AG09309 (cell line): ENCODE measurements at places on chromosomes 13 and 19.

GRCh38 chr13:35014606-35015213 is 72.6 kb downstream of the NBEA start:
- DNase-seq, result no peak

GRCh38 chr13:74651121-74651520 is 516.9 kb upstream of the KLF12 start:
- DNase-seq, result no peak

DNA sequence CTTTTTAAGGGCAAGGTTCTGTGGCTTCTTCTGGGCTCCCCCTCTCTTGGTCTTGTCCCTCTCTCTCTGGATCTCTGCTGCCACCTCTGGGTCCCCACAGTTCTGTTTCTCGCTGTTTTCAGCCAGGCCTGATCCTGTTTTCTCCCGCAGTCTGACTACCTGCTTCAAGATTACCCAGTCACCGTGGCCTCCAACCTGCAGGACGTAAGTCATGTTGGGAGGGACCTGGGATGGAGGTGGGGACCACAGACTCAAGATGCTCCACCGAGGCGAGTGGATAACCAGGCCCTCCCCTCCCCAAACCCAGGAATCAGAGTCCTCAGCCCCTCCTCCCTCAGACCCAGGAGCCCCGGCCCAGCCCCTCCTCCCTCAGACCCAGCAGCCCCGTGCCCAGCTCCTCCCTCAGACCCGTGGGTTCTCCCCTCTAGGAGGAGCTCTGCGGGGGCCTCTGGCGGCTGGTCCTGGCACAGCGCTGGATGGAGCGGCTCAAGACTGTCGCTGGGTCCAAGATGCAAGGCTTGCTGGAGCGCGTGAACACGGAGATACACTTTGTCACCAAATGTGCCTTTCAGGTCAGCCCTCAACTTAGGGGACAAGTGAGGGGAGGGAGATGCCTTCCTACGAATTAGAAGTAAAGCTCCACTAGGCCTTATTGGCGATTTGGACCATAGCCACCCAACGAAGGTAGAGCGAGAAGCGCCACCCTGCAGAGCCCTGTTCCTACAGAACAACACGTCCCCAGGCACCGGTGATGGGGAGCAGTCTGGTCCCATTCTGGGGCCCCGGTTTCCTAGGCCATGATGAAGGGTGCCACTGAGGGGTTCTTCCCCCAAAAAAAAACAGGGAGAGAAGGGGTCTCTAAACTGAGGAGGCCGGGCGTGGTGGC is 2.2 kb downstream of the FLT3LG start:
- no peak for DNase-seq

- no peak for DNase-seq
Measured at GRCh38 chr13:25406377-25406776, 34.6 kb downstream of the ATP8A2 start.

GRCh38 chr13:67216864-67217263 is 13.3 kb downstream of the PCDH9 start:
- no peak for DNase-seq

- DNase-seq, result no peak
Measured at GRCh38 chr13:110240352-110240751, 66.6 kb downstream of the COL4A1 start.

- peak; percentile 45 for DNase-seq
Measured at GRCh38 chr19:11138601-11139300, 16.8 kb downstream of the SPC24 start.

DNA sequence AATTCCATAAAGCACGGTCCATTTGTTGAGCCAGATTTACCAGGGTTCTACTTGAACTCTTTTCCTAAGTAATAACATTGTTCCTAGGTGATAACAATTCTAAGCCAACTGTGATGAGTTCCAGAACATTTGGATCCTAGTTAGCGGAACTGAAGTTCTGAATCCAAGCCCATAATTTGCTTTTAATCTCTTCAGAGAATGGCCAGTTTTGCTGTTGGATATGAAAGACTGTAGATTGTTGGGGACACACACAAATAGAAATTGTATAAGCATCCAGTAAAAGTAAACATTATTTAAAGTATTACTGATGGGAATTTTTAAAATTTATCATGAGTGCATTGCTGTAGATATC is 27.3 kb upstream of the STARD13 start:
- DNase-seq, result no peak

- DNase-seq, result no peak
Measured at GRCh38 chr19:35031072-35031881, 1.0 kb downstream of the SCN1B start.

GRCh38 chr13:108993346-108993745 is 363.9 kb downstream of the MYO16 start:
- DNase-seq, result peak; percentile 4

DNA sequence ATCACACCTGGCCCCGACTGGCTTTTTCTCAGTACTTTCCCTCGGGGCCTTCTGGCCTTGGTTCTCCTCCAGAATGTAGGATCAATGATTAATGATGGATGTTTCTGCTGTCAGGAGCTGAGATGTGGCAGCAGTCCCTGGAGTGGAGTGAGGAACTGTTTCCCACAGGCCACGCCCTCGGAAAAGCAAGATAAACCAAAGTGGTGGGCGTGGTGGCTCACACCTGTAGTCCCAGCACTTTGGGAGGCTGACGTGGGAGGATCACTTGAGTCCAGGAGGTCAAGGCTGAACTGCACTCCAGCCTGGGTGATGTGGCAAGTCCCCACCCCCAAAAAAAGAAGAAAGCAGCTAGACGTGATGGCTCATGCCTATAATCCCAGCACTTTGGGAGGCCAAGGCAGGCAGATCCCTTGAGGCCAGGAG is 7.1 kb upstream of the SHFL start:
- no peak for DNase-seq

GRCh38 chr13:79803989-79804388 is 323.0 kb downstream of the NDFIP2 start:
- DNase-seq, result no peak

DNA sequence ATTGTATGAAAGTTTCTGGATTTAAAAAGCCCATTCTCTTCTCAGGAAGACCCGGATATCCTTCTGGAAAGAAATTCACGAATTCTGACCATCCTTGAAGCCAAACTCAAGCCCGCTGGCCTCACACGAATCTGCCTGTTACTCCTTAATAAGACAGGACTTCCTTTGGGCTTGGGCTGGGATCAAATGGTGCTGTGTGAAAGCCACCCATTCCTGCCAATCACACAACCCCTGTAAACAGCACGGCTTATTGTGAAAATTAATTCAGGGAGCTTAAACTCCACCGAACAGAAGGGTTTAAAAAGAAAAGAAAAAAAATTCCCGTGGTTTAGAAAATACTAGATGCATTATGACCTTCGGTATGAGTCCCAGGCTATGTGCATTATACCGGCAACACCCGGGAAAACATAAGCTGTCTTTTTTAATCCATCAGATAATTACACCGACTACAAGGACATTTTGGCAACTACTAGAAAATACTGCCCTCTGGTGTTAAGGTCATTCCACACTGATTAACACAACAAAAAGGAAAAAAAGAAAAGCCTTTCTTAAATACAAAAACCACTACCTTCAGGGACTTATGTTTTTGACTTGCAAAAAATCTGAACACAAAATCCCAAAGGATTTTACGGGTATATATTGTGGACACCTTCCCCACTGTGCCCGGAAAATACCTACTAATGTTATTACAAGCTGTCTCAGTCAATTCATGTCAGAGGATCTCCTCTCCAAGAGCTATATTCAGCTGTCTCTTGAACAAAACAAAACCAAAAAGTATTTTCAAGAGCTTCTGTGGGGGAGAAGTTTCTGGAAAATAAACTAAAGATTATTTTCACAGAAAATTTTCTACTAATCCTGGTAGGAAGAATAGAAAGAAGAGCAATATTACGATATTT is 76.0 kb upstream of the LSM14A start:
- no peak for DNase-seq

GRCh38 chr13:35964863-35965180 is 166.4 kb downstream of the DCLK1 start:
- no peak for DNase-seq

- DNase-seq, result no peak
Measured at GRCh38 chr13:107743100-107743499, 472.2 kb downstream of the LIG4 start.

GRCh38 chr19:32662186-32662585 is 12.8 kb downstream of the ANKRD27 start:
- no peak for DNase-seq

DNA sequence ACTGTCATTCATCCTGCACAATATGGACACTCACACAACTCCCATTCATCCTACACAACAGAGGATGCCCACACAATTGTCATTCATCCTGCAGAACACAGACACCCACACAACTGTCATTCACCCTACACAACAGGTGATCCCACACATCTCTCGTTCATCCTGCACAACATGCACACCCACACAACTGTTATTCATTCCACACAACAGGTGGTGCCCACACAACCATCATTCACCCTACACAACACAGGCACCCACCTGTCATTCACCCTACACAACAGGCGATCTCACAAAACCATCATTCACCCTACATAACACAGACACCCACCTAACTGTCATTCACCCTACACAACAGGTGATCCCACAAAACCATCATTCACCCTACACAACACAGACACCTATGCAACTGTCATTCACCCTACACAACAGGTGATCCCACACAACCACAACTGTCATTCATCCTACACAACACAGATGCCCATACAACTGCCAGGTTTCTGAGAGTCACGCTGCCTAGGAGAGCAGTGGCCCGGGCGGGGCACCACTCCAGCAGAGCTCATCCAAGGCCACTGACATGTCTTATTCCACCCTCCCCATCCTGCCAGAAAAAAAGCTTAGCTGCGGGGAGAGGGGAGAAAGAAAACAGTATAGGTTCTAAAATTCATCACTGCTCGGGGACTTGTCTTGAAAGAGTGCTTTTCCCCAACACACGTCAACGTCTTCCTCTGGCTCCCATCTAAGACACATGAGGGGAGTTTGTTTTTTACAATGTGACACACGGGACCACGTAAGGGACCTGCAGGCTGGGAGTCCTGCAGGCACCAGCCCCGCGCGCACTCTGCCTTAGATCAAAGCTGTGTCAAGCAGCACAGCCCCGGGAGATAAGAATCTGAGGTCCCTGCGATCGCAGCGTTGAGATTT is 44.0 kb downstream of the KLF2 start:
- no peak for DNase-seq

DNA sequence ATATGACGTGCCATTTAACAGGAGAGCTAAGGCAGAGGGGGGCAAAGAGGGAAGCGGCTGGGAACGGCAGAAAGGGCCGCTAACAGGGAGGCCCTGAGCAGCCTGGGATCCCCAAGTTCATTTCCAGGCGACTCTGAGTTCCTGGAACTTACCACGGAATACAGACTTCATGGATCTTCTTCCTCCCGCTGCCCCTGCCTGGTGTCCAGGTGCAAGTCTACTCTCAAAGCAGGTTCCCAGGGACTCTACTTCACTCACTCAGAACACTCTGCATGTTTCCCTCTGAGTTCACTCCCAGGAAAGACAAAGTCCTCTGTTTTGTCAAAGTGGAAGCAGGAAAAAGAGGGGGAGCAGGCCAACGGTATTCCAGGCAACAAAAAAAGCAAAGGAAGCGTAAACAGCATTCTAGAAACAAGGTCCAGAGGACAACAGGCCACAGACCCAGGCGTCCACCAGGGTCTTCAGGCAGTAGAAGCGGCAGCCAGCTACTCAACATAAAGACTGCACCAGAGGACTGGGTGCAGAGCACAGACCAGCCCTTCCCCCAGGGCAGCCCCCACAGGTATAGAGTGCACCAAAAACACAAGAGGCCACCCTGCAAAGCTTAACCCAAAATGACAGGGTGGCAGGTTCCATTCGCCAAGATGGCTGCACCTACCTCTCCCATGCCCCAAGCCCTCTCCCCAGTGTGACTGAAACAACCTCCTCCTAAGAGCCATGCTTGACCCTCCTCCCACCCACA is 3.0 kb downstream of the MIER2 start:
- no peak for DNase-seq

DNA sequence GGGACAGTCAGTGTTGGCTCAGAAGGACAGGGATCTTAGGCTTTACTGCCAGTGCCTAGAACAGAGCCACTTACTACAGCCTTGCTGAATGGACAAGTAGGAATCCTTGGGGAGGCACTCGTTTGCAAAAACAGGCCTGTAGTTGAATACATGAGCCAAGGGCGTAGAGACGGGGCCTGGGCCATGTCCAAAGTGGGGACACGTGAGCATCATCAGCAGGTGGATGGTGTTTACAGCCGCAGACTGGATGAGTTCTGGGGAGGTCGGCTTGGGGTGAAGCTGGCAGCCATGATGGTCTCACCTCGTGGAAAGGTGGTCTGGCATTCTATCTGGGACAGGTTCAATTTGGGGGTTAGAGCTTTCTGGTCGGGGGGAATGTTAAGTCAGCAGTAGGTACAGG is 17.5 kb downstream of the RYR1 start:
- DNase-seq, result no peak

DNA sequence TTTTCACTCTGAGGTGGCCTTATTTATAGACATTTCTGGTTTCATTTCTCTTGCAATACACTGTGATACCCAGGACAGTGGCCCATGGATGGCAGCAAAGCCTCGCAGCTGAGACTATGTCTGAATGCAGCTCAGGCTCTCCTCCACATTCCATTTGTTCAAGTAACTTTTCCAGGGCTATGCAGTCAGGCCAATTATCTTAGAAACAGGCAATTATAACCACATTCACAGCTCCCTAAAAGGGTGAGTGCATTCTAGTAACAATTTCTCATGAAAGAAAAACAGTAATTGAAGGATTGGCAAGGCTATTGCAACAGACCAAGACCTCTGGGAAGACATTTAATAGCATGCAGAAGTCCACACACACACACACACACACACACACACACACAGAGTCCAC is 264.0 kb downstream of the TBC1D4 start:
- DNase-seq, result peak; percentile 69

GRCh38 chr19:10553087-10553667 is 9.5 kb downstream of the ATG4D start:
- no peak for DNase-seq

DNA sequence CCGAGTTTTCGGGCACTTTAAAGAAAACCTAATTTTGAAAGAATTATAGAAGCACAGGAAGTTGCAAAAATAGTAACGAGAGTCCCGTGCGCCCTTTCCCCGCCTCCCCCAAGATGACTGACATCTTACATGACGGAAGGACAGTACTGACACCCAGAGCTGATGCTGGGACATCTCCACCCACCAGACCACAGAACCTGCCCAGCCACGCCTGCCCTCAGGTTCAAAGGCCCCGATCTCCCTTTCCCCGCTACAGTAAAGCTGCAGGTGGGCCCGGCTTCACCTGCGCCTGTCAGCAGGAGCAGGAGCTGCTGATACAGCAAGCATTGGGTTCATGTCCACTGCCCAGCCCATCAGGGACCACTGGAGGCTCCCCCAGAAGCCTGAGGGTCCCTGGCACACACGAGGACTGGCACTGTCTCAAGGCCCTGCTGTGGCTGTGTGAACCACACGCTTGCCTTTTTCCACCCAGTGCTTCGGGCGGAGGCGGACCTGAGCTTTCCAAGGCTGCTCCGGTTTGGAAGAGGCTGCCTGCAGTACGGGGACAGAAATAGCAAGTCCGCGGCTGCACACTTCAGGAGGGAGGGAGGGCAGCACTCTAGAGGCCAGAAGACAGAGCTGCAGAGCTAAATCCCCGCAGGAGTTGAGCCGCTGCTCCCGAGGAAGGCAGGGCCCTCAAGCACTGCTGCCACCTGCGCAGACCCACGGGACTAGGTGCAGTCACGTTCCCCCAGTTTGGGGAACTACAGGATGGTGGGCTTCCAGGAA is 8.7 kb downstream of the MAP2K2 start:
- DNase-seq, result no peak

- peak; percentile 21 for DNase-seq
Measured at GRCh38 chr13:41416276-41416675, 41.1 kb upstream of the RGCC start.

- DNase-seq, result no peak
Measured at GRCh38 chr13:113973218-113974164, at the start of gene C13orf46. Gene C13orf46, minus strand, starts transcription at chr13:113974076. Its CDS starts 79 bp downstream, at chr13:113973997.
